ENCODE measurements at places on chromosomes 13 and 19. TPM values are rescaled to one million over a fixed set of nuclear protein-coding genes. Genes with fewer than 3 reads are reported as not detected.

DNA sequence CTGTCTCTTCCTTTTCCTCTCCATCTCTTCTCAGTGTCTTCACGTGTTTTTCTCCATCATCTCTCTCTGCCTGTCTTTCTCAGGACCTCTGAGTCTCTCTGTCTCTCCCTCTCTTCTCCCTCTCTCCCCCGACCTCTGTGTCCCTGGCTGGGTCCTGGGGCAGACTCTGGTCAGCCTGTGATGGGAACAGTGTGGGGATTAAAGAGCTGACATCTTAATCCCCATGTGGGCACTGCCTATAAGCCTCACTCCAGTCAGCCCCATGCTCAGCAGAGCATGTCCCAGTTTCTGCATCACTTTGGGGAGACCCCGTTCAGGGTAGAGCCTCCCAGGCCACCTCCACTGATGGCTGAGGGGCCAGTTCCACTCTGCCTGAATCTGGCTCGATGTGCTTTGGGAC lies 16.2 kb downstream of the EGLN2 start:
- H3K27me3 ChIP-seq: no peaks in the 10 kb centered on the region
- H3K36me3 ChIP-seq: no peaks in the 10 kb centered on the region
- no peak for DNase-seq
- H3K4me3 ChIP-seq: no peak overlapping the region

The SLC27A1 gene
- 7.4 TPM for total RNA-seq

DNA sequence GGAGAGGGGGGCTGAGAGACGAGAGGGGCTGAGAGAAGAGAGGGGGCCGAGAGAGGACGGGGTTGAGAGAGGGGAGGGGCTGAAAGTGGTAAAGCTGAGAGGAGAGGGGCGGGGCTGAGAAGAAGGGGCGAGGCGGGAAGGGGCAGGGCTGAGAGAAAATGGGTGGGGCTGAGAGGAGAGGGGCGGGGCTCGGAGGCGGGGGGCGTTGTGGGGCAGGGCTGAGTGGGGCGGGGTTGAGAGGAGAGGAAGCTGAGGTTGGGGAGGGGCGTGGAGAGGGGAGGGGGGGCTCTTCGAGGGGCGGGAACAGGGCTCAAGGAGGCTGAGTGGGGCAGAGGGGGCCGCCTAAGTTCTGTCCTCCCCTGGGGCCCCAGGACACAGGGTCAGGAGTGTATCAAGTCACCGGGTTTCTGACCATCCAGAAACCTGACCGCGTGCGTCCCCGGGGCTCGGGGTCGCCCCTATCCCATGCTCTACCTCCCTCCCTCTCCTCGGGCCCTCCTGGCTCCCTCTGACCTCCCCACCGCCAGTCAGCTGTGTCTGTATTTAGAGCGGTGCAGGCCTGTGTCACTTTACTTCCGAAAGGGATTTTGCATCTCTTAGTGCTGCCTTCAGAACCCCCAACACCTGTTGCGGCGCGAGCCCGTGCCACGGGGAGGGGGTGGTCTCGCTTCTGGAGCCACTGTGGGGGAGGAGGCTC lies 38.6 kb upstream of the SEMA6B start:
- no peak overlapping the region for H3K4me3 ChIP-seq
- H3K4me1 ChIP-seq: peaks cover 16% of the 10 kb centered on the region
- no peak overlapping the region for H3K27ac ChIP-seq
- no peaks in the 10 kb centered on the region for H3K36me3 ChIP-seq

- H3K27ac ChIP-seq: no peak overlapping the region
- H3K27me3 ChIP-seq: no peaks in the 10 kb centered on the region
- no peaks in the 10 kb centered on the region for H3K4me1 ChIP-seq
These were observed 82.4 kb downstream of the EFNB2 start for GRCh38 chr13:106453101-106453500.

The FREM2 gene
- 1.7 TPM for total RNA-seq

DNA sequence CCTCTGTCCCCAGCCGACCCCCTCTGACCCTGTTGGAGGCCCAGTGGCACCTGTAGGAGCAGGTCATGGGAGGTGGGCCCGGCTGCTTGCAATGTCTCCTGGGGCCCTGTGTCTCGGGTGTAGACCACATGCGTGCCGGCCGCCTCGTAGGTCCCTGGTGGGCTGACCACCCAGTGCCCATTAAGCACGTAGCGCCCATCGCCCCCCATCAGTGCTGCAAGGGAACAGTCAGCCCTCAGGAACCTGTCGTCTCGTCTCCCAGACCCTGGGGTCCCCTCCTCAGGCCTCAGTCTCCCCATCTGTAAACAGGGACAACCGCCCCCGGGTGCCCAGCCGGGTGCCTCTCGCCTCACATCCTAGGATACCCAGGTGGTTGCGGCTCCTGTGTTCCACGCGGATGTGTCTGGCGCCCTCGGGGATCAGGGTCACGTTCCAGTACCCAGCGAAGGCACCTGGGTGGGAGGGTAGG lies 5.6 kb downstream of the ADAMTSL5 start:
- H3K27ac ChIP-seq: no peak overlapping the region
- no peaks in the 10 kb centered on the region for H3K36me3 ChIP-seq
- H3K4me1 ChIP-seq: peaks cover 7% of the 10 kb centered on the region
- no peak for DNase-seq
